Activated CD4-positive, alpha-beta T cell treated with anti-CD3 and anti-CD28 coated beads for 36 hours (primary cell): ENCODE measurements at places on chromosomes 3 and 15. TPM values are rescaled to one million over a fixed set of nuclear protein-coding genes. Genes with fewer than 3 reads are reported as not detected.

PPM1L gene
- 1.8 TPM for total RNA-seq

CCDC191 gene
- total RNA-seq: 2.2 TPM

VILL gene
- total RNA-seq: 12.1 TPM

A4GNT gene
- total RNA-seq: not detected

NOX5 gene
- total RNA-seq: not detected

GOLGA6A gene
- total RNA-seq: not detected

BFSP2 gene
- total RNA-seq: not detected

SLC22A14 gene
- total RNA-seq: not detected

C2CD4B gene
- total RNA-seq: 0.19 TPM

EPHA3 gene
- total RNA-seq: 0.07 TPM

ATP2B2 gene
- total RNA-seq: 0.05 TPM

GALK2 gene
- total RNA-seq: 19.9 TPM

GABRR3 gene
- total RNA-seq: not detected

FOXB1 gene
- 0.53 TPM for total RNA-seq

TRIM42 gene
- total RNA-seq: not detected

MTHFS gene
- 48.5 TPM for total RNA-seq

ILDR1 gene
- total RNA-seq: 0.09 TPM

ROPN1 gene
- not detected for total RNA-seq

KLHL40 gene
- not detected for total RNA-seq

MCTP2 gene
- total RNA-seq: 27.8 TPM

GPR87 gene
- 2.3 TPM for total RNA-seq

PRTG gene
- total RNA-seq: not detected

BUB1B gene
- 99.5 TPM for total RNA-seq

LOXL1 gene
- 2.5 TPM for total RNA-seq

LIPH gene
- total RNA-seq: not detected

KIF23 gene
- 47.2 TPM for total RNA-seq

FBXW12 gene
- 0.11 TPM for total RNA-seq

FBXO40 gene
- not detected for total RNA-seq

NEK4 gene
- total RNA-seq: 21.4 TPM

ZNF502 gene
- total RNA-seq: 2.4 TPM

ARPP21 gene
- total RNA-seq: not detected

STAC gene
- total RNA-seq: 0.26 TPM

CSTA gene
- not detected for total RNA-seq

PROK2 gene
- total RNA-seq: 0.37 TPM

GXYLT2 gene
- 0.07 TPM for total RNA-seq

NRROS gene
- total RNA-seq: 19.7 TPM

PLOD2 gene
- 1.1 TPM for total RNA-seq

GOLGA8J gene
- total RNA-seq: not detected

PLAAT1 gene
- 0.30 TPM for total RNA-seq

STRIT1 gene
- not detected for total RNA-seq

LSAMP gene
- not detected for total RNA-seq

GP5 gene
- 0.39 TPM for total RNA-seq

SLC35G2 gene
- total RNA-seq: 1.7 TPM
